Cortex of kidney (tissue), 1 donor: ENCODE measurements at places on chromosomes 5 and 9.

DNA sequence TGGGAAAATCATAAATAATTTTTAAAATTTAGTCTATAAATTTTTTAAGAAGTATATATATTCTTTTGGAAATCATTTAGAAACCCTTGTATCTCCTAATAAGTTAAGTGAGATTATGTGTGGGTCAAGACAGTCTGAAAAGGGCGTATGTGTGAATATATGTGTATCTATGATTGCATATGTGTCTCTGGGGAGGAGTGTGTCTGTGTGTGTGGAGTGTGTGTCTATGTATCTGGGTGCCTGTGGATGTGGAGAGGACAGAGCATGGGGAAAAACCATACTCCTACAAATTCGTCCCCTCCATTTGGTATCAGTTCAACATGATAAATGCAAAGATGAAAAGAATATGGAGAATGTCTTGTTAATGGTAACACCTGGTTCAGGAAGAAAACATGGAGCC is 342.0 kb upstream of the ACTBL2 start:
- no peak for DNase-seq

DNA sequence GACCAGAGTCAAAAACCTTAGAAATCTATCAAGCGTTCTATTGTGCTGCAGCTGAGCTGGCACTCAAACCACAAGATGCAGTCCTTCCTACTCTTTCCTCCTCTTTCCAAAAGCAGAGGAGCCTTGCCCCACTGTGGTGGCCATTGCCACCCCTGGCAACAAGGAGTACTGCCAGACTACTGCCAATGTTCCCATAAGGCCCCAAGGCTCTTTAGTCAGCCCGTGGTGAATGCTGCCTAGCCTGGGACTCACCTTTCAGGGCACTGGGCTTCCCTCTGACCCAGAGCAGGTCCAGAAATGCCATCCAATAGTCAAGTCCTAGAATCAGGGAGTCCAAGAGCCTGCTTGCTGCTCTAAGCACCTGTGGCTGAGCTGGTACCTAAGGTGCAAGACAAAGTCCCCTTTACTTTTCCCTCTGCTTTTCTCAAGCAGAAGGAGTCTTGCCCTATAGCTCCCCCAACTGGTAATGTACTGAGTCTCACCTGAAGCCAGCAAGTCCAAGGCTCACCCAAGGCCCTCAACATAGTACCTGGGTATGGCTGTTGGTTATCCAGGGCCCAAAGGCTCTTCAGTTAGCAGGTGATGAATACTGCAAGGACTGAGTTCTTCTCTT is 219.4 kb downstream of the ATPSCKMT start:
- DNase-seq, result no peak

DNA sequence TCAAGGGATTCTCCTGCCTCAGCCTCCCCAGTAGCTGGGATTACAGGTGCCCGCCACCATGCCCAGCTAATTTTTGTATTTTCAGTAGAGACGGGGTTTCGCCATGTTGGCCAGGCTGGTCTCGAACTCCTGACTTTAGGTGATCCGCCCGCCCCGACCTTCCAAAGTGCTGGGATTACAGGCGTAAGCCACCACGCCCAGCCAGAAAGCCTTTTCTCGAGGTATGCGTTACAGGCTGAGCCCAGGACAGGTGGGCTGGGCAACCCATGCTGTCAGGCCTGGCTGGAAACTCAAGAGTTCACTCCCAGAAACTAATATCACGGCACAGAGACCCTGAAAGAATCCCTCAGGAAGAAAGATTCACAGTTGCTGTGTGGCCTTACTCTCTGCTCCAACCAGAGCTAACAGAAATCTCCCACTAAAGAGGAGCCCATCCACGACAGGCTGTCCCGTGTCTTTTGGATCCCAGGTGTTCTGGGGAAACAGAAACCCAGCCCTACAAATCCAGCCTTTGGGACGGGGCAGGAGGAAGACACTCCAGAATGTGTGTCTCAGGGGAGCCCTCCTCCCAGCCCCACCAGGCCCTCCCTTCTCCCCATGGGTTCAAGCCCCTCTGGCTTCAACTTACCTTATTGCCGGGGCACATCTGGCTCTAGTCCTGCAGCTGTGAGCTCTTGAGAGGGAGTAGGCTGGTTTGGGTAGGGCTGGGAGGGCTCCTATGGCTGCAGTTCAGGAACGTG is 400 bp downstream of the TIFAB start:
- no peak for DNase-seq

- DNase-seq, result no peak
Observed at GRCh38 chr5:43065948-43066798, 26.1 kb upstream of the ANXA2R start.

GRCh38 chr5:1141834-1142233 is 30.0 kb upstream of the SLC12A7 start:
- no peak for DNase-seq

DNA sequence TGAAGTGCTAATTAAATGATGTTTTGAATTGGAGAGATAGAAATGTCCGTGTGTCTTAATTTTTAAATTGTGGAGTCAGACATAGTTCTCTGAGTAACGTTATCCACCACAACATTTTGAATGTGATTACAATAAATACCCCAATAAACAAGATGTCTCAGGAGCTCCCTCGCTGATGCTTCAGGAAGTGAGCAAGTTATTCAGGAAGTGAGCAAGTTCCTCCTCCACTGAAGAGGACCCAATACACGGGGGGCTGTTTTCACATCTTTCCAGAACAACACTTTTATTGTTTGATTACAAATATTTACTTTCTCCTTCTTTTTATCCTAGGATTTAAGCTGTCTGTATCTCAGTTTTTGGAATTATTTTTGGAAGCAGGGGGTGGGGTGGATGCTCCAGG is 363.8 kb downstream of the LRRC70 start:
- DNase-seq, result no peak

DNA sequence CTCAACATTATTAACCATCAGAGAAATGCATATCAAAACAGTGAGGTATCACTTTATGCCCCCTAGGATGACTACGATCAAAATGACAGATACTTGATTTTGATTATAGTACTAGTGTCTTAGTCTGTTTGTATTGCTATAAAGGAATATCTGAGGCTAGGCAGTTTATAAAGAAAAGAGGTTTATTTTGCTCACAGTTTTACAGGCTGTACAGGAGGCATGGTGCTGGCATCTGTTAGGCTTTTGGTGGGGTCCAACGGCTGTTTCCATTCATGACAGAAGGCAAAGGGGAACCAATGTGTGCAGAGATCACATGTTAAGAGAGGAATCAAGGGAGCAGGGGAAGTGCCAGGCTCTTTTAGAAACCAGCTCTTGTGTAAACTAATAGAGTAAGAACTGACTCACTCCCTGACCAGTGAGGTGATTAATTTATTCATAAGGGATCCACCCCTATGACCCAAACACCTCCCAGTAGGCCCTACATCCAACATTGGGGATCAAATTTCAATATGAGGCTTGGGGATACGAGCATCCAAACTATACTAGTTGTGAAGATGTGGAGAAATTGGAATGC is 16.0 kb upstream of the AFF4 start:
- DNase-seq, result no peak

DNA sequence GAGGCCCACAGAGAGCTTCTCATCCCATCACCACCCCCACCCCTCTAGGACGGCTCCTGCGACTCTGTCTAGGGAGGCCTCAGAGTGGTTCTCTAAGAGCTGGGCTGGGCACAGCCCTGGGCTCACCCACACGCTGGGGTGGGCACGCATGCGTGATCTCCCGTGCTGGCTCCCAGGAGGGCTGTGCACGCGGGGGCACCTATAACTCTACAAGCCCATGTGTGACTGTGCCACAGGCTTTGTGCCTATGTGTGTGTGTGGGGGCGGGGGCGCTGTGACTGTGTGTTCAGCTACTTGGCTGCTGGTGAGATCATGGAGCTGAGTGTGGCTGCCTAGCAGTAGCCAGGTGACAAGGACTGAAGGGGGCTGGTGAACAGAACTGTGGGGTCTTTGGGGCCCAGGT is 32.2 kb downstream of the NDUFA8 start:
- DNase-seq, result no peak

GRCh38 chr5:147303976-147304375 is 69.2 kb downstream of the STK32A start:
- DNase-seq, result no peak

DNA sequence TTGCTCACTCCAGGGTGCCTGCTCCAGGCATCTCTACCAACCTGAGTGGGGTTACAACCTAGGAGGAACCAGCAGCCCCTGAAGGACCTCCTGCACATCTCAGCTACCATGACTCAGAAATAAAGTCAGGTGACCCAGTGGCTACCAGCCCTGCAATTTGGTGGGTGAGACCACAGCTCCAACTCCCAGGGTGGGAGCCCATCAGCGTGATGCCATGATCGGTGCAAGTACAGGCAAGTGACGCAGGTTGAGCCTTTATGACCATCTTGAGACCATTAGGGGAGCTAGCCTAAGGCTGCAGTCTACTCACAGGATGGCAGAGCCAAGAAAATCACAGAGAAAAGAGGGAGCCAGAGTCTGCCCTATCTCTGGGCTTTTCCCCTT is 8.6 kb downstream of the SEPTIN8 start:
- DNase-seq, result no peak

DNA sequence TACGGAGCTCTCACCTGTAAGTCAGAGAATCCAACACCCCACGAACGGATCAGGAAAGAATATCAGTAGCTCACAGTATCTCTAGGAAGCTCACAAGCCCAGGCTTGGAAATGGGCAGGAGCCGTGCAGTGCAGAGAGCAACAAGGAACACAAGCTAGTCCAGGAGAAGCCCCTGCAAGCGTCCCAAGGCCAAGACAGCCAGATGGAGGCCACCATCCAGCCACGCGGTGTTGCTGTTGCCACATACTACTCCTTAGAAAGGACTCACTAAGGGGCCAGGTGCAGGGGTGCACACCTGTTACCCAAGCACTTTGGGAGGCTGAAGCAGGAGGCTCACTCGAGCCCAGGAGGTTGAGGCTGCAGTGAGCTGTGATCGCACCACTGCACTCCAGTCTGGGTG is 15.4 kb upstream of the VAV2 start:
- no peak for DNase-seq

DNA sequence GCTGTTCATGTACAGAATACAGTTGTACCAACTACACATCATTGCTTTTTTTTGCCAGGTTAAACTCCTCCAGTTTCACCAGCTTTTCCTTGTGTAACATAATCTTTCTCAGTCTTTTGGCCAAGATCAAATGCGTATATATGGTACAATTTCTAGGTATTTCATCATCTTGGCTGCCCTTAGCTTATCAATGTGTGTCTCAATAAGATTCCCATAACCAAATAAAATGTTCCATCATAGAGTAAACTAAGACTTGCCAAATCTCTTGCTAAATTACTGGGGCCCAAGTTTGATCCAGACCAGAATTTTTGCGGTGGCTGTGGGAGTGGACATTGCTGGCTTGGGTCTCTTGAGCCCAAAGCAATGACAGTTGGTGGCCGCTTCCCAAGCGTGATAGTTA is 24.3 kb upstream of the ERBIN start:
- DNase-seq, result no peak

DNA sequence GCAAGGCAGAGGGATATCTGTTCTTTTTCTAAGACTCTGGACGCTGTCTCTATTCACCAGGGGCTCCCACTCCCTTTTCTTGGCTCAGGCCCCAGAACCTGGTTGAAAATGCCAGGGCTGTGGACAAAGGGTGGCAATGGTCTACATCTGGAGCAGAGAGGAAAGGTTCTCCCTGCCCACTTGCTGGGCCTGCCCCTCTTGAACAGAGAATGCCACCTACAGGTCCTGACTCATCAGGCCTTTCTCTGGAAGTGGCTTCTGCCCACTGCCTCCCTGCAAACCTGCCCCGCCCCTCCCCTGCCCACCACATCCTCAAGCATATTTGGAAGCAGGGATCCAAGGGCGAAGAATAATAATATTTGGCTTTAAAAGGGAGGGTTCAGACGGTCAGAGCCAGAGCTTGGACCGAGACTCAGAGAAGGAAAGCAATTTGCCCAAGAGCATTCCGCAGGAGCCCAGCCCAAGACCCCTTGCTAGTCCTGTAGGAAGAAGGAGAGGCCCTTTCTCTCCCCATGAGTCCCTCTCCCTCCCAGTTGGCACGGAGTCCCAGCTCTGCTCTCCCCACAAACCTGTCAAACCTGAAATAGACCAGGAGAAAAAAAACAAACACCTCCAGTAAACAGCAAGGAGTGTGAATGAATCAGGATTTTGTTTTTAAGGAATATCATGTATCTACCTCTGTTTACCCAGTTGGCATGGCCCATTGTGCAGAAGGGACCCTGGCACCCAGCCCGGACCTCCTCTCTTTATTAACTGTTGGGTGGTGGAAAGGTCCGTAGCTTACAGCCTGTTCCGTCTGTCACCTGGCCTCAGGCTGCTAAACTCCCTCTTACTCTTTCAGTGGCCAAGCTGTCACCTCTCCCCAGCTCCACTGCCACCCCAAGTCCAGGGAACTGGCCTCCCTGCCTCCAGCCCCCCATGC is 37.7 kb upstream of the STXBP1 start:
- no peak for DNase-seq

GRCh38 chr9:136571531-136571930 is 25.7 kb upstream of the NOTCH1 start:
- DNase-seq, result no peak

DNA sequence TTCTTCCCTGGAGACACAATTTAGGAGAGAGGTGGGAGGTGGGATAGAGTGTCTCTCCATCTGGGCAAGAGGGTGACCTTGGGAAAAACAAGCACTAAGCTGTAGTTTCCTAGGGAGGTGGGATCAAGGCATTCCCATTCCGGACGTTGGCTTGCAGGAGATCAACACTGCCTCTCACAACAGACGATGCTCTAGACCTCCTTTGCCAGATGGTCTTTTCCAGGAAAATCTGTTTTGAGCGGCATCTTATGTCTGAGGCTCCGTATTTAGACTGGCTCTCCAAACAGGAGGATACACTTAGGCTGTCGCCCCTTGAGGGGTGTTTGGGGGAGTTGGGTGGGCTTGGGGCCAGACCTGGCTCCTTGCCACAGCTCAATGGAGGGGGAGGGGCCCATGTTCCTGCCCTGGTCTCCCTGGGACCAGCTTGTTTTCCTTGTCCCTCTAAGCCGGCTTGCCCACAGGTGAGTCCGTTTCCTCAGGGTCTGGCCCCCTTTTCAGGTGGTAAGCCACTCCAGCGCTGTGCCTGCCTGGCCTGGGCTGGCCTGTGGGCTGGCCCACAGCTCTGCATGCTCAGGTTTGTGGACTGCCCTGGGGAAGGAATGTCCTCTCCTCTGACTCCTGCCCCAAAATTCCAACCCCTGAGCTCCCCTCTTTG is 2.4 kb downstream of the PSD2 start:
- no peak for DNase-seq

- no peak for DNase-seq
Observed at GRCh38 chr5:2017540-2018389, 135.0 kb upstream of the IRX4 start.
